ENCODE measurements at places on chromosomes 11 and 22. TPM values are rescaled to one million over a fixed set of nuclear protein-coding genes. Genes with fewer than 3 reads are reported as not detected.

- no peak for DNase-seq
Observed at GRCh38 chr22:49638788-49639187, 188.9 kb downstream of the BRD1 start.

DNA sequence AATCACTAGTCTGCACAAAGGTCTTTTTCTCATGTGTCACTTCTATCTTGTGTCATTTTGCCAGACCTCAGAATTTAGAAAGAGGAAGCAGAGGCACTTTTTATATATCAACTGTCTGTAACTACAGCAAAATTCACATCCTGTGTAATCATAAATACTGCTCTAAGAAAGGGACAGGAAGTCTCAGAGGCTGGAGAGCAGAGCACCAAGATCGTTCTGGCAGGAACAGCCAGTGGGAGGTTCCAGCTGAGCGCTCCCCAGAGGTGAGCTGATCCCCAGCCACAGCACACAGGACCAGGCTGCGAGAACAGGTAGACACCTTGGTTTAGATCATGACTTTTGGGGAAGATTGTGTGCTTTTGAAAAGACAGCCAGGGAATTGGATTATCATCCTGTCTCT is at the start of gene MS4A7:
Gene MS4A7, plus strand, starts transcription at position 179 of the 400 bp plus-strand sequence. CDS start 4,610 bp downstream, outside the sequence.
- no peak for DNase-seq

DNA sequence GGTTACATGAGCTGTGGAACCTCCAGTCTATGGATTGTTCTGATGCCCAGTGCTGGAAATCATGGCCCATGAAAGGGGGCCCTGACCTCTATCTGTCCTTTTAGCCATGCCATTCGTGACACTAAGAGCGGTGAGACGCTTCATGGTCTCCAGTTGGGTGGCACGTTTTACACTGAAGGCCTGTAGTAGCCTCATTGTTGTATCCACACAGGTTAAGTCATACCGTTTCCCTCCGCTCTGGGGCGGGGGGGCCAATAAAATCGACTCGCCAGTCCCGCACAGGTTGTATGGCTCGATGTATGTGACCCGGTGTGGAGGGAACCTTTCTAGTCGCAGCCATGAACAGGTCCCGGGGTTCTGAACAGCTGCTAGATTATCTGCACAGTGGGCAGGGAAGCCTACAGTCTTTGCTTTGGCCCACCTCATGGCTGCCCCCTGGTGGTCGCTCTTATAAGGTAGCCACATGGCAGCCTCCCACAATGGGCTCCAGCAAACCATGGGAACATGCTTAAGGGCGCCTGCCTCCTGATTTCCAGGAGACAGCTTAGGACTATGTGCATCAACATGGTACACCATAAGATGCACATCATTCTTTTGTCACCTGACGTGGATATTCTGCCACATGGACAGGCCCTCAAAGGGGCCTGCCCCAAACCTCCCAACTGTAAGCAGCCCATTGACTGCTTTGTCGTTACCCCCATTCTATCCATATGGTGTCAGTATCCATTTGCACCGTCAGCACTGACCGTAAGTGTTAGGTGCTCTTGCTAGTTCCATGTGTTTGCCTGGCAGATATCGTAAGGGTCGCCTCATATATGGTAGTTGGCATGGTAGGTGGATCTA is 19.7 kb upstream of the APOL3 start:
- peak; percentile 75 for DNase-seq

- DNase-seq: no peak
Observed at GRCh38 chr11:67024410-67024809, 1.5 kb downstream of the SYT12 start.

DNA sequence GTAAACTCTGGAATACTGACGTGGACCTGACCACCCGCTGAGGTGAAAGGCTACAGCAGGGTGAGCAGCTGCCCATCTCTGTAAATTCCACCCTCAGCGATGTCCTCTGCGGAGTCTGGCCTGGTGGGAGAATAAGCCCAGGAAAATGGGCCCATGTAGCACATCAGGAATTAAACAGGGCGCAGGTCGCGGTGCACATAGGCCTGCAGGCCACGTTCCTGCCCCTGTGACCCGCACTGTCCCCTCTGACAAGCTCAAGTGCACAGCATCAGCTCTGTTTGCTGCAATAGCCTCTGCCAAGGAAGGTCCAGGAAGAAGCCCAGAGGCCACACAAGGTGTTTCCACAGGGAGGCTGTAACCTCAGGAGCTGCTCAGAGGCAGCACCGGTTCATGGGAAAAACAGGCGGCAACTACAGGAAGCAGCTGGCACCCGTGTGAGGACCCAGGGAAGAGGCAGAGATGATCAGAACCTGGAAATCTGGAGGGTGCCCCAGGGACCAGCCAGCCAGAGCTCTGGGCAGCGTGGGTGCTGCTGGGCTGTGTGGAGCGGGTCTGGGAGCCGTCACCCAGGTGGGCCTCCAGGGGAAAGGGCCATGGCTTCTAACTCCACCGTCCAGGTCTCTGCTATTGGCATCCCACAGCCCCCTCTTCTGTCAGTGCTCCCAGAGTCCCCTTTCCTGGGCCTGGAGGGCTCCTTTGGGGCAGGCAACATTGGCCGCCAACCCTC is 808 bp upstream of the IFITM2 start:
- no peak for DNase-seq

GRCh38 chr11:104324276-104324675 is 160.3 kb upstream of the PDGFD start:
- no peak for DNase-seq

DNA sequence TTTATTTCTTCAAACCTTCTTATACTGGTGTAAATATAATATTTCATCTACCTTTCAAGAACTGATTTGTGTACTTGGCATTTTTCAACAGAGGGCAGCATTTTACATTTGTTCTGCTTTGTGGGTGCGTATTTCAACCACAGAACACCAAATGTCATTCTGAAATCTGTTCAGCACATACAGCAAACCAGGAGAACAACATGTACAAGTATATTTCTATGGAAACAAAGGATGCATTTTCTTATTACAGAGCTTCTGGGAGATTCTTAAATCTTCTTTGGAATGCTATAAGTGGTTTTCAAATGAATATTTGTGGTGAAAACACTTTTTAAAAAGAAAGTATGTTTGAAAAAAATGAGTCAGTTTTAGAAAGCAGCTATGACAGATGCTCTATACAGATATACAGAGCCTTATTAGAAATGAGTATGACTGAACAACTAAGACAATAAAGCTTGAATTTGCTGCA is 946.0 kb downstream of the FAM181B start:
- DNase-seq: no peak

GRCh38 chr22:22746963-22747933 is 102.8 kb downstream of the GGTLC2 start:
- DNase-seq: no peak

- no peak for DNase-seq
Observed at GRCh38 chr11:74022546-74022945, 13.7 kb upstream of the UCP3 start.

- DNase-seq: no peak
Observed at GRCh38 chr11:10667521-10667885, 26.1 kb downstream of the IRAG1 start.

DNA sequence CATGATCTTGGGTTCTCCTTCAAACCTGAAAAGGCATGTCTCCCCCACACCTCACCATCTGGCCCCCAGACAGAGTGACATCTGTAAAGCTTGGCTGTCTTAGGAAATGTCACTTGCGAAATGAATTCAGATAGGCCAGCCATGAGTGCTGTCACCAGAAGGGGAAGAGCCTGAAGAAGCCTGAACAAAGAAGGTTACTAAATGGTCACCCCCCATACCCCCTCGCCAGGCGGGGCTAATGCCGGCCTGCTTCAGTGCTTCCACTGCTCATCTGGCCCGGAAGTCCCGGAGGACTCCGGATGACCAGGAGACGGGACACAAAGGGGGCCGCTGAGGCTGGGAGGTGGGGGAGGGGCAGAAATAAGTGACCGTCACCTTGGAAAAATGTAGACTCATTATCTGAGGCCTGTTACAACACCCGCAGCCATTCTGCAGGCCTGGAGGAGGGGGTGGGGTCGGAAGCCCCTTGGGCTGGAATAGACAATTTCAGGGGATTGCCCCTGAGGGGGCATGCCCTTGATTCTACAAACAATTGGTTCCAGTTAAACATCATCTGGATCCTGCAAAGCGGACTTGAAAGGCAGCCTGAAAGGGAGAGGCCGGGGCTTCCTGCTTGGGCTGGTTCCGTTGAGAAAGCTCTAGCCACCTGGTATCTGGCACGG is 43.2 kb downstream of the NAT10 start:
- DNase-seq: no peak

DNA sequence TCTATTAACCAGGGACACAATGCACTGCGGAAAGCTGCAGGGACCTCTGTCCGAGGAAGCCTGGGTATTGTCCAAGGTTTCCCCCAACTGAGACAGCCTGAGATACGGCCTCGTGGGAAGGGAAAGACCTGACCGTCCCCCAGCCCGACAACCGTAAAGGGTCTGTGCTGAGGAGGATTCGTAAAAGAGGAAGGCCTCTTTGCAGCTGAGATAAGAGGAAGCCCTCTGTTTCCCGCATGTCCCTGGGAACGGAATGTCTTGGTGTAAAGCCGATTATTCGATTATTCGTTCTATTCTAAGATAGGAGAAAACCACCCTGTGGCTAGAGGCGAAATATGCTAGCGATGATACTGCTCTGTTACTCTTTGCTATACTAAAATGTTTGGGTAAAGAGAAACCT is 5.2 kb downstream of the BET1L start:
- no peak for DNase-seq

GRCh38 chr11:11577932-11578911 is 43.6 kb downstream of the GALNT18 start:
- DNase-seq: peak; percentile 6

- no peak for DNase-seq
Observed at GRCh38 chr22:23216461-23217170, 36.3 kb downstream of the BCR start.

DNA sequence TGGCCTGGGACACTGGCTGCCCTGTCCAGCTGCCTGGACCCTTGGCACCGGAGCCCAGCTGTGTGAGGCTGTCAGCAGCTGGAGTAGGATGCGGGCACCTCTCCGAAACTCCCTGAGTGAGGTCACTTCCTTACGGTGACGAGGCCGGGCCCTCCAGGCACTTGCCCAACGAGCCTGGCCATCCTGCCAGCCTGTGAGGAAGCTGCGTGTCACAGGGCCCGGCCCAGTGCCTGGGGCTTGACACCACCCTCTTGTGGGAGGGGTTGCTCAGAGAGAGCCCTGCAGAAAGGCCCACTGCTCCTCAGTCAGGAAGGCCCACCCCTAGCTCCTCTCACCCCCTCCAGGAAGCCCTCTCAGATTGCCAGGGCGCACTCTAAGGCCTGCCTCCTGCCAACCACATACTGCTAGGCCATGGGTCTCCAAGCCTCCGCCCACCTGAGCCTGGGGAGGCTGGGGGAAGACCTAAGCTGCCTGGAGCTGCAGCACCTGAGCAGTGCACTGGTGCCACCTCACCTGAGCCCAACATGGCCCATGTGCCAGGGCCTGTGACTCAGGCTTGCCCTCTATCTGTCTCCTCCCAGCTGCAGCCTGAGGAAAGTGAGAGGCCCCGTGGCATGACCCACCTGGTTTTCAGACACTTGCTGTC is 4.3 kb upstream of the PHLDA2 start:
- DNase-seq: peak; percentile 72

Gene HTR3A
- 2.0 TPM for total RNA-seq

Gene SYT12
- total RNA-seq: 2.8 TPM

Gene APOL5
- total RNA-seq: not detected

Gene PGA5
- 1.5 TPM for total RNA-seq

Gene TRIM48
- not detected for total RNA-seq

Gene OR4D5
- not detected for total RNA-seq

Gene ZC3H12C
- total RNA-seq: 0.69 TPM

Gene OMP
- not detected for total RNA-seq
